ENCODE measurements at places on chromosomes 12 and 14.
A peak's percentile ranks its signal among the peaks of the same experiment; 100 is the strongest.

DNA sequence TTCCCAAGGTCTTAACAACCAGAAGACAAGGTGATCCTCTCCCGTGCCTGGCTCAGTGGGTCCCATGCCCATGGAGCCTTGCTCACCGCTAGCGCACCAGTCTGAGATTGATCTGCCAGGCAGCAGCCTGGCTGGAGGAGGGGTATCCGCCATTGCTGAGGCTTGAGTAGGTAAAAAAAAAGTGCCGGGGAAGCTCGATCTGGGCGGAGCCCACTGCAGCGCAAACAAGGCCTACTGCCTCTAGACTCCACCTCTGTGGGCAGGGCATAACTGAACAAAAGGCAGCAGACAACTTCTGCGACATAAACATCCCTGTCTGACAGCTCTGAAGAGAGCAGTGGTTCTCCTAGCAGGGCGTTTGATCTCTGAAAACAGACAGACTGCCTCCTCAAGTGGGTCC, 104.0 kb downstream of the C14orf39 start:
- no peak for DNase-seq

DNA sequence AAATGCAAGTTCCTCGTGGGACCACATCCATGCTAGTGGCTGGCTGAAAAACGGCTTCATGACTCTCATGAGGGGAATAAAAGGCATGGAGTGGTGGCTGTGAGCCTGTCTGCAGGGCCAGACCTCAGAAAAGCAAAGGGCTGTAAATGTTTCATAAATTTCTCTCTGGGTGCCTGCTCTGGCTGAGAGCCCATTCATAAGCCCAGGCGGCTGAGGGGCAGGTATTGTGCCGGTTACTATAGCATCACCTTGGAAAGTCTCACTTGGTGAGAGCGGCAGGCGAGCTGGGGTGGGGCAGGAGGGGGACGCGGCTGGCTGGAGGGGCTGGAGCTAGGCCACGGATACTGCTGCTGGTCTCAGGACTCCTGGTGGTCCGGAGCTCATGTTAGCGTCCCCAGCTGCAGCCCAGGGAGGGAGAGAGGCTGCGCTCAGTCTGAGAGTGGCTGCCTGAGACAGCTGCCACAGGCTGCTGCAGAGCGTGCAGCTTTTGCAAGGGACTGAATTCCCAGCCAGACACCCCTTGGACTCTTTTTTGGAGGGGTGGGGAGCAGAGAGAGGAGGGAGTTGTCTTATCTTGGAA, at the start of gene SLC17A8:
SLC17A8 (plus strand) TSS at position 431 of the 580 bp plus-strand sequence. CDS start 318 bp downstream, outside the sequence.
- DNase-seq, result no peak

DNA sequence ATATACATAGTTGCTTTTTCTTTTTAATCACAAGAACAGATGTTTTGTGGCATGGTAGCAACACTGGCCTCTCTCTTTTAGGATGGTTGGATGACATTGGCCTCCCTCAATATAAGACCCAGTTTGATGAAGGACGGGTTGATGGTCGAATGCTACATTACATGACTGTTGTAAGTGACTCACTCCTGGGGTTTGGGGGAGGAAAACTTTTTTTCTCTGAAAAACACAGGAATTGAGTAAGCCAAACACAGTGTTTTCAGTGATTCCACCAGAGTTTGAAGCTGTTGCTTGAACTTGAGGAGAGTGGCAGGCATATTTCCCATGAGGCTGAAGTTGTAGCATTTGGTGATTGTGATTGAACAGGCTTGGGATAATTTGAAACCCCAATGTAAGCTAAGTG, 13.7 kb upstream of the REP15 start:
- no peak for DNase-seq

DNA sequence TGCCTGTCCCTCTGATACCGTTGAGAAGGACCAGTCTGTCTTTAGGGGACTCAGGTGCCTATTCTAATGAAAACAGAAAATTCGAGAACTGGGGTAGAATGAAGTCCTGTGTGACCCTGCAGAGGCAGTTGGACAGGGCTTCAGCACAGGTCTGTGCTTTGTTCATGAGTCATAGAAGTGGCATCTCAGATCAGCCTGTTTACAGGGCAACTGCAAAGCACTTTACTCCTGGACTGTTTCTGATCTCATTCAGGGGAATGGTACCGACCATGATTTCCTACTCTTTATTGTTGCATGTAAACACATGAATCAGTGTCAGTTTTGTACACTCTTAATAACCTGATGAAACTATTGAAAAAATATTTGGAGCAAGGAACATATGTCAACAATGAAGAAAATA, 1517.0 kb downstream of the AACS start:
- no peak for DNase-seq

- no peak for DNase-seq
Observed at GRCh38 chr12:94594443-94594825, 55.9 kb downstream of the TMCC3 start.

DNA sequence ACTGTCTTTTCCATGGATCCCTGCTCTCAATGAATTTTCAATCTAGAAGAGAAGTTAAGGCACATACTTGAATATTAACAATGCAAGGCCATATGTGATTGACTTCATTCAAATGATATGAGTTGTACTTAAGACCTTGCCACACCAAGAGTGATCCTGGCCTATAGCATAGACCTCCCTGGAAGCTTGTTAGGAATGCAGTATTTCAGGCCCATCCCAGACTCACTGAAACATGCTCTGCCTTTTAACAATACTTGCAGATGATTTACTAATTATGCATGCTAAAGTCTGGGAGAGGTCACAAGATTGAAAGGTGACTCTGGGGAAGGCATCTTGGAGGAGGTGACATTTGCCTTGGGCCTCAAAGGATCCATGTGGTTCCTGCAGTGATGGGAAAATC, 43.2 kb downstream of the RFX4 start:
- no peak for DNase-seq

DNA sequence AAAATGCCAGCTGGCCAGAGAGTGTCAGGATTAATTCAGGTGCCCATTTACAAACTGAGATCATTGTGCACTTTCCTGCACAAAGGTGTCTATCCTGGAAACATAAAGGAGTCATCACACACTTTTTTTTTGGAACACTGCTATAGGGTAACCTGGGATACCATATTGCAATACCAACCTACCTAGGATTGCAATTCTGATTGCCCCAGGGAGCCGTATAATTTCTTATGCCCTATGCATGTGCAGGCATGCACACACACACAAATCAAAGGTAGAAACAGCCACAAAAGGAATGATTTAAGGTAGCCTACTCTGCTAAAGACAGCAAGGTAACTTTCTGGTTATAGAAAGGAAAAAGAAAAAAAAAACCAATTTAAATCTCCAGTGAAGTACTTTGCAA, 285.3 kb upstream of the KITLG start:
- DNase-seq, result no peak

DNA sequence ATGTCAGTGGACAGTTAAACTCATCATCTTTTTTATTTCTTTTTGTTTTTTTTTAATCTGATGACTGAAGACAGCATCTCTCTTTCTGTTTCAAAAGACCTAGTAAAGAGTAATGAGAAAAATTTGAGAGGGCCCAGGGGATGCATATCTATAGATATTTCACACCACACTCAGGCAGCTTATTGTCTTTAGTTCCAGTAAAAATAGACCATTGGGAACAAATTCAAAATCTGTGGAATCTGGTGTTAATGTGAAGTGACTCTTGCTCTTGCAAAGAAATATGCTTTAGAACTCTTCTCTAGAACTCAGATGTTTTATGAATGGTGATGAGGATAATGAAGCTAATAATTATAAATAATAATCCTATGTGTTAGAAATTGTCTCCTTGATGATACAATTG, 214.5 kb upstream of the ATP2B1 start:
- DNase-seq, result no peak

- no peak for DNase-seq
Observed at GRCh38 chr12:120554678-120555077, 20.5 kb downstream of the RNF10 start.

DNA sequence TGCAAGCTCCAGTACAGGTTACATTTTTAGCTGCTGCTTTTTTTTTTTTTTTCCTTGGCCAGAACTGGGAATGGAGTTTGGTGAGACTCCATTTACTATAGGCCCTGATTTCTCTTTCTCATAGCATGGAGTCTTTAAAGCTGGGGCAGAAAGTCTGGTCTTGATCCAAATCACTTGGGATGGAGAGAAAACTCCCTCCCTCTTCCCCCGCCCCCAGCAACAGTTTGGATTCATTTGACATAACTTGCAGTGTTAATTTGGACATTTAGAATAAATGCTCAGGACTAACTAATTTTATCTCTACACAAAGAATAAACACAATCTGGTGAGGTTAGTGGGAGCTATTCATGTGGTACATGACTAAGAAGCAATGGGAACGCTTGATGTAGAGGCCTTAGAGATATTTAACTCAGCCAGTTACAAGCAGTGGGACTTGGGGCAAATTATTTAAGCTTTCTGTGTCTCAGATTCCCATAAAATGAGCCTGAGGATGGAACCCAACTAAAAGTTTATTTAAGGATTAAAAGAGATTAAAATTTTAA, 107.3 kb upstream of the ARHGAP5 start:
- DNase-seq, result no peak

- DNase-seq, result no peak
Observed at GRCh38 chr12:118456741-118457140, 80.4 kb downstream of the SUDS3 start.

DNA sequence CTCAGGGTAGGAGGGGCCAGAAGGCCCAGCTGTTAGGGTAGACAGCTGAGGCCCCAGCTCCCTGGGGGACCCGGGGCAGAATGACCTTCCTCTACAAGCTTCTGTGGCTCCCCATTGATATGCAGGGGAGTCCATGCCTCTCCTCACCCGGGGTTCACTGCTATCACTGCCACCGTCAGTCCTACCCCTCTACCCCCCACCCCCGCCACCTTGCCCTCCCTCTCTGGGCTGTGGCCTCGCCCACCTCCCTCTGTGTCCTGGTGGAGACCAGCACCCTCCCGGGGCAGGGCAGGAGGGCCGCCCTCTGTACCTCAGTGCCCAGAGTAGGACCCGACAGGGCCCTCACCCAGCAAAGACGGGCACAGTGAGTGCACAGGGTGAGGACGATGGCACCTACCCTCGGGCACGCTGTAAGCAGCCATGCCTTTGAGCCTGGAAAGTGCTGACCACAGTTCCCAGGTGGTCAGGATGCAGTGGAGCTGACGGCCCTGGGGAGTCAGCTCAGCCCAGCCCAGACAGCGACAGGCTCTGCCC, 88.4 kb upstream of the SFSWAP start:
- DNase-seq, result no peak

GRCh38 chr12:131559517-131560516, 151.1 kb upstream of the SFSWAP start:
- no peak for DNase-seq

GRCh38 chr14:76918782-76919394, 92.7 kb downstream of the LRRC74A start:
- DNase-seq, result no peak

DNA sequence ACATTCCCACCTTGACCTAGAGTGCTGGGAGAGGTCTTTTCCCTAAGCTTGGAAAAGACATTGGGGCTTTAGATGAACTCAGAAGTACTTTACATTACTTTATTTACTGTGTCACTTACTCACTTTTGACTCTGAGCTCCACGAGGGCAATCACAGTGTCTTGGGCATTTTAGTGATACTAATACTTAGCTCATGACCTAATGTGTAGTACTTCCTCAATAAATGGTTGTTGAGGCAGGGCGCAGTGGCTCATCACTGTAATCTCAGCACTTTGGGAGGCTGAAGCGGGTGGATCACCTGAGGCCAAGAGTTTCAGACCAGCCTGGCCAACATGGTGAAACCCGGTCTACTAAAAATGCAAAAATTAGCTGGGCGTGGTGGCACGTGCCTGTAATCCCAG, 19.8 kb upstream of the SNAPC1 start:
- DNase-seq, result no peak

- DNase-seq, result peak; percentile 3
Observed at GRCh38 chr12:113479590-113480335, 8.1 kb upstream of the LHX5 start.

DNA sequence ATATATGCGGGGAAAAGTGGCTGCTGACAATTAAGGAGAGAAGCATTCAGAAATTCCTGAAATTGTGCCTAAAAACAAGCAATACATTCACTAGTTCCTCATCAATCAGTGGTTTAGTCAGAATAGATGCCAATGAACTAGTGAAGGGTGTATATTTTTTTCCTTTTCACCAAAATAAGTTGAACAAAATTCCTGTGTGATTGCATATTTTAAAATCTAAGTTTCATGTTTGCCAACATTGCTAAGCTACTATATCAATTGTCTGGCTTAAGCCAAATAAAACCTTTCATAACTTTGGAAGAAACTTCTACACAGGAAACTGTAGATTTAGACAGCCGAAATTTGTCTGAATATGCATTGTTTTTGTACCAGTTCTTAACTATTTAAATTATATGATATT, 8.7 kb downstream of the PRKD1 start:
- no peak for DNase-seq

- no peak for DNase-seq
Observed at GRCh38 chr12:106425061-106425702, 67.6 kb downstream of the POLR3B start.

GRCh38 chr12:7961395-7962178, 25.6 kb upstream of the SLC2A3 start:
- no peak for DNase-seq

- DNase-seq, result no peak
Observed at GRCh38 chr12:94812345-94812744, 162.0 kb upstream of the TMCC3 start.

DNA sequence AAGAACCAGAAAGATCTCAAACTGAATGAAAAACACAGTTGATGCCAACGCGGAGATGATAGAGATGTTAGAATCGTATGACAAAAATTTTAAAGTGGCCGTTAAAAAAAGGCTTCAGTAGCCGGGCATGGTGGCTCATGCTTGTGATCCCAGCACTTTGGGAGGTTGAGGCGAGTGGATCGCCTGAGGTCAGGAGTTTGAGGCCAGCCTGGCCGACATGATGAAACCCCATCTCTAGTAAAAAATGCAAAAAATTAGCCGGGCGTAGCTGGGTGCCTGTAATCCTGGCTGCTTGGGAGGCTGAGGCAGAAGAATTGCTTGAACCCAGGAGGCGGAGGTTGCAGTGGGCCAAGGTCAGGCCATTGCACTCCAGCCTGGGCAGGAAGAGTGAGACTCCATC, 5.4 kb upstream of the ACVRL1 start:
- DNase-seq, result no peak

- no peak for DNase-seq
Observed at GRCh38 chr14:22282417-22282816, 306.6 kb downstream of the DAD1 start.
